ENCODE measurements at places on chromosomes 13 and 19.

GRCh38 chr13:31638577-31638976, 100.7 kb upstream of the RXFP2 start:
- peak; percentile 32 for DNase-seq

GRCh38 chr13:110869805-110870706, 44.8 kb downstream of the ANKRD10 start:
- DNase-seq, result no peak

GRCh38 chr19:53076984-53077383, 26.2 kb downstream of the ZNF160 start:
- peak; percentile 12 for DNase-seq

GRCh38 chr19:50939596-50939995, 13.2 kb downstream of the KLK5 start:
- DNase-seq, result no peak

GRCh38 chr19:46784262-46785053, 3.9 kb downstream of the SLC1A5 start:
- peak; percentile 85 for DNase-seq

DNA sequence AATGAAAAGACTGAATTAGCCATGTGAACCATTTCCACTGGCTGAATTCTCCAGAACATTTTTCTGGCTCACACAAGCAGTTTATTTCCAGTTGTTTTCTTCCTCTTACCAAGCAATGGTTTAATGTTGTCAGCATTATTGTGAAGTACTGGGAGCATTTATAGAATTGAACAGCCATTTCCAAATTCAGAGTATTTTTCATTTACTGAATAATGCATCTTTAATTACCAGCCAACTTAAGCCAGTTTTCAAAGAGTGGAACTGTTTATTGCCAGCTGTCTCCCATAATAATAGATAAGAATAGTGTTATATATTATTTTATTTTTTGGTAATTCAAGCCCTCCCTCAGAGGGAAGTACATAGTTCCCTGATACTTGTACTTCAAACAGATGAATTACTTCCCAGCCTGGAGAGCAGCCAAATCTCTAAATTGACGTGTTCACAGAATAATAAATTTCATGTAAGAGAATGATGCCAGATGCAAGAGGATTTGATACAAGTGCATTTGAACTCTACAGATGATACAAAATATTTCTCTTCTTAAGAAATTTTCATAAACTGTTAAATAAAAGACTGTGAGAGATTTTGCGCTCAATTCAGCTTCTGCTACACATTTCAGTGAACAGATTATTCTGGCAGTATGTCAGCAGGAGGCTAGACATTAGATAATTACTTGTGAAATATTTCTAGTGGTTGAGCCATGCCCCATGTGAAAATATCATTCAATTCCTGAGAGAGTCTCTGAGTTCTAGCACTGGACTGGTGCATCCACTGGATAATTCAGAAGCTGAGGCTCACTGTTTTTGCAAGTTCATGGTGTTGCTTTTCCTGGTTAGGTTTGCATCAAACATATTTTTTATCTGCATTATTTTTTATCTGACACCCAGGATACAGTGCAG, 315.9 kb downstream of the SLC7A1 start:
- DNase-seq, result no peak

GRCh38 chr13:49791315-49791710, 1.2 kb downstream of the KPNA3 start:
- DNase-seq, result peak; percentile 66

DNA sequence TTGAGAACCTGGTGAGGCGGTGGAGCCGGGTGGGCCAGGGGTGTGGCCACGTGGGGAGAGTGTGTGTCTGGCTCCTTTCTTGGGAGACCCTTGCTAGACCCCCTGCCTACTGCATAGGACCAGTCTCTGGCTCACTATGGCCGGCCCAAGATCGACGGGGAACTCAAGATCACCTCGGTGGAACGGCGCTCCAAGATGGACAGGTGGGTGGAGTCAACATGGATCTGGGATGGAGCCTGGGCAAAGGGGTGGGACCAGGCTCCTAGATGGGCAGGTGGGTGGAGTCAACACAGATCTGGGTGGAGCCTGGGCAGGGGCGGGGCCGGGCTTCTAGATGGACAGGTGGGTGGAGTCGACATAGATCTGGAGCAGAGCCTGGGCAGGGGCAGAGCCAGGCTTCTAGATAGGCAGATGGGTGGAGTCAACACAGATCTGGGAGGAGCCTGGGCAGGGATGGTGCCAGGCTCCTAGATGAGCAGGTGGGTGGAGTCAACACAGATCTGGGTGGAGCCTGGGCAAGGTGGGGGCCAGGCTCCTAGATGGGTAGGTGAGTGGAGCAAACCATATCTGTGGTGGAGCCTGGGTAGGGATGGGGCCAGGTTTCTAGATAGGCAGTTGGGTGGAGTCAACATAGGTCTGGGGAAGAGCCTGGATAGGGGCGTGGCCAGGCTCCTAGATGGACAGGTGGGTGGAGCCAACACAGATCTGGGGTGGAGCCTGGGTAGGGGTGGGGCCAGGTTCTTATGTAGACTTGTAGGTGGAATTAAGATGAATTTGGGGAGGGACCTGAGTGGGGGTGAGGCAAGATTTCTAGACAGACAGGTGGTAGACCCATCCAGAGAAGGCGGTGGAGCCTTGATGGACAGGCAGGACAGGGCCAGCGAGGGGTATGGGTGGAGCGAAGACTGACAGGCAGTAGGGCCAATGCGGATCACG, 56.5 kb downstream of the VAV1 start:
- no peak for DNase-seq

- DNase-seq, result no peak
Measured at GRCh38 chr13:57899096-57899495, 267.6 kb downstream of the PCDH17 start.

DNA sequence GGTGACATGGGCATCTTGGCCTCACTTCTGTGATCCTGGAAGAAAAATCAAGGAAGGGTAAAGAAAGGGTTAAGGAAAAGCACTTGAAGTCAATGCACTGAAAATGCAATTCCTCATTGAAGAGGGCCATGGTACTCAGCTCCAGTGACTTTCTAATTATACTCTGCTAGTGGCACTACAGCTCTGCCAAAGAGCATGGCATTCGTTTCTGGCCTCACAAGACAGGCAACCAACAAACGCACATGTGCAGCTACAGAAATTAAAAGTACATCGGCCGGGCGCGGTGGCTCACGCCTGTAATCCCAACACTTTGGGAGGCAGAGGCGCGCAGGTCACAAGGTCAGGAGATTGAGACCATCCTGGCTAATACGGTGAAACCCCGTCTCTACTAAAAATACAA, 21.8 kb downstream of the SACS start:
- no peak for DNase-seq

DNA sequence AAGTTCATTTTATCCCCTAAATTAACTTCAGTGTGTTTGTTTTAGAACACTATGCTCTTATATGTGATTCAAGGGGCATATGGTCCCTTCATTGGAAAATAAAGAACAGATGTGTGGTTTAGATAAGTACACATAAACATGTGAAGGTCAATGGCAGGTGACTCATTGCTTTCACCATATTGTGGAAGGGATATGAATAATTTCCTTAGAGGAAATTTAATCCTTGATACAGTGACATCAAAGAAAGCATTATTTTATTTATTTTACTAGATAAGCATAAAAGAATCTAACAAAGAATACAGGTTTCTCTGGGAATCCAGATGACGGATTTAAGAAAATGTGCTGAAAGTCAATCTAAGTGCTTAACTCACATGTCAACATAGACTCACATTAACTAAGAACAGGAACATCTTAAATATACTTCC, 373.5 kb downstream of the KCTD12 start:
- peak; percentile 91 for DNase-seq

- no peak for DNase-seq
Measured at GRCh38 chr19:40611096-40611495, 9.9 kb downstream of the LTBP4 start.

GRCh38 chr13:41546372-41547190, 89.2 kb downstream of the RGCC start:
- no peak for DNase-seq

DNA sequence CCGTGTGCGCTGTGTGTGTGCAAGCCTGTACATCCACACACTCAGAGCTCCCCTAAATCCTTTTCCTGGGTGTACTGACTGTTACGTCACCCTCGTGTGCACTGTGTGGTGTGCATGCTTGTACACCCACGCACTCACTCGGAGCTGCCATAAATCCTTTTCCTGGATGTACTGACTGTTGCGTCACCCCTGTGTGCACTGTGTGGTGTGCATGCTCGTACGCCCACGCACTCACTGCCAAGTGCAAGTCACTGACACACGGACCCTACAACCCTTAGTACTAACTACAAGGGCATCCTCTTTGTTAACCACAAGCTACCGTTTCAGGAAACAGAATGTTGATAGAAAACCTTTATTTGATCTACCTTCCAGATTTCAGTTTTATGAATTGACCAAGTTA, 983.4 kb downstream of the EFNB2 start:
- no peak for DNase-seq

- DNase-seq, result peak; percentile 16
Measured at GRCh38 chr19:35742121-35742724, at the start of gene IGFLR1. Gene IGFLR1 (minus strand): TSS chr19:35742452. CDS start chr19:35741180, 1,272 bp downstream.

GRCh38 chr19:10505583-10506229, 2.5 kb upstream of the KEAP1 start:
- DNase-seq, result peak; percentile 54

DNA sequence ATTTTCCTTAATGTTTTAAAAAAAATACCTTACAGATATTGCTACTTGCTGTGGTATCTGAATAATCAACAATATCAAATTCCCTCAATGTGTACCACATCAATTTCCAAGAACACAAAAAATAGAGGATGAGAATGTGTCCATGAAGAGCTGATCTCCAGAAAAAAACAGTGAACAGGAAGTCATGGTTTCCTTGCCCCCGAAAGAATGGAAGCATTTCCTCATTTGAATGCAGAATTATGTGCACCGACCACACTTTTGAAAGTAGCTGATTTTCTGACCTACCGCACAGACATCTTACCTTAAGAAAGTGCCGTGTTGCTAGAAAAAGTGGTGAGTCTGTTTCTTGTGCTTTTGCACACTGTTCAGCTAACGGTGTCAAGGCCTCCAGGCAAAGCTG, 13.4 kb upstream of the EEF1AKMT1 start:
- DNase-seq, result no peak

GRCh38 chr19:45746866-45747265, 13.6 kb downstream of the MEIOSIN start:
- no peak for DNase-seq

- no peak for DNase-seq
Measured at GRCh38 chr13:36445278-36445677, 13.0 kb downstream of the CCNA1 start.

GRCh38 chr19:48812094-48812929, 1.5 kb upstream of the BCAT2 start:
- peak; percentile 95 for DNase-seq

GRCh38 chr13:31772231-31772630, 32.9 kb downstream of the RXFP2 start:
- no peak for DNase-seq

DNA sequence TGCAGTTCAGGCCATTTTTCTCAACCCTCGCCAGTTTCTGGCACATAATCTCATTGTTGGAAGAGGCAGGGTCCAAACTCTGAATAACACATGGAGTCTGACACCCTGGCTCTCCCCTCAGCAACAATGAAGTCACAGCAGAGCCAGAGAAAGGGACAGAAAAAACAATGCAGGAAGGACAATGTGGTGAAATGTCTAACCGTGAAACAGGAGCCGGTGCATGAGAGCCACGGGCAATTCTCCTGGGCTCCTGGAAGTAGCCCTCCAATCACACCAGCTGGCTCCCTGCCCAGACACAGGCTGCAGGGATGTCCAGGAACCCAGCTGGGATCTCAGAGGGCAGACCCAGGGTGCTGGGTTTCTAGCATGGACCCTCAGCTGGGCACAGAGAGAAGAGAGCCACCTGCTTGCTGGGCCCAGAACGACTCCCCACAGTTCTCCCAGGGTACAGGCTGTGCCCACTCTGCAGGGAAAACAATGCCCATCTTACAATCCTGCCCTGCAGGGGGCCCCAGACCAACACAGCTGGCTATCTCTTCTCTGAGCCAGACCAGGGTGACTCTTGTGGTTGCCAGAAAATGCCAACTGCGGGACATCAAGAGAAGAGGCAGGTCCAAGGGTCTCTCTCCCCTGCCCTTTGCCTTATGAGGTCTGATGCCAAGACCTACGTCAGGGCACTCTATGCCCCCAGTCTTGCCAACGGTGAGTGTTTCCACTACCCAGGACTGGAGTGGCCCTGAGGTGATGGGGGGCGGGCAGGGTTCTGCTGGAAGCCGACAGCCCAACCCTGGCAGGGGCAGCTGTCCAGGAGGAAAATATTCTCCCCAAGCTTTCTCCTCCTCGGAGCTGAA, 64.5 kb downstream of the CEBPG start:
- no peak for DNase-seq

DNA sequence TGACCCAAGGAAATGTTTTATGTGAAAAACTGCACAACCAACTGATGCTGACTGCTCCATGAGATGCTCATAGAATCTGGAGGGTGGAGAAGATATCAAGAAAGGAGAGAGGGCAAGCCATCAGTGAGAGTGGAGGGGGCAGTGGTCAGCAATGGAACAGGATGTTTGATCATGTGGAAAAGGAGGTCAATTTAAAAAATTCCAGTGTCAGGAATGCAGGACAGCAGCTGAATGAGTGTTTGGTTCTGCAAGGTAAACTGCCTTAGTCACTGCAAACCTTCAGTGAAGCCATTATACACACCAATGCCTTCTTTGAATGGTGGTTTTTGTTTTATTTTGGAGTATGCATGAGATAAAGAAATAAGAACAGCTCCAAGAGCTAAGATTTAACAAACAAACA, 121.5 kb downstream of the FGF14 start:
- DNase-seq, result no peak

GRCh38 chr19:35710784-35711723, 6.7 kb downstream of the ZBTB32 start:
- no peak for DNase-seq

GRCh38 chr13:84380866-84381265, 498.6 kb upstream of the SLITRK1 start:
- DNase-seq, result peak; percentile 68

DNA sequence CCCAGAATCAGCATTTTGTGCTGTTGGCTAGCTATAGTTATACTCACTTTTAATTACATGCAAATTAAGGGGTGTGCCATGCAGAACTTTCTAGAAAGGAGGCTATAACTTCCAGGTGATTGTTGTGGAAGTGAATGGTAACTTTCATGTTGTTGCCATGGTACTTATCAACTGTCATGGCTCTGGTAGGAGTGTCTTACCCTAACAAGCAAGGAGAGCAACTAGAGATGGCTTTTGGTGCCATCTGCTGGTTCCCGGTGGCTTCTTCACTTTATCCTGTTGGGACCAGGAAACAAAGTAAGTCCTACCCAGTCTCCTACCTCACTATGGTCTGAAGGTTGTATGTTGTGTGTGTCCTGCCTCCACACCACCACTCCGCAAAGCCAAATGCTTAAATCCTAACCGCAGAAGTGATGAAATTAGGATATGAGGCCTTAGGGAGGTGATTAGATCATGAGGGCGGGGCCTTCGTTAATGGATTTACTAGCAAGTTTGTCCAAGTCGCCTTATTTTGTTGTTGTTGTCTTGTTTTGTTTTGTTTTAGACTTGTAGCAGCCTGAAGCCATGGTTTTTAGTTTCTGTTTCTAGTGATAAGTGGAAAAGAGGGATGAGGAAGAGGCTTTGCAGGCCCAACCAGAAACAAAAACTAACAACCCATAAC, 22.6 kb downstream of the FBXL12 start:
- peak; percentile 89 for DNase-seq

- DNase-seq, result peak; percentile 85
Measured at GRCh38 chr19:49889687-49890348, 6.9 kb downstream of the IL4I1 start.

Measured in NCI-H82 (cell line).